ENCODE measurements at places on chromosomes 5 and 9.

GRCh38 chr5:38468978-38469706, 87.3 kb downstream of the LIFR start:
- no peak for DNase-seq

DNA sequence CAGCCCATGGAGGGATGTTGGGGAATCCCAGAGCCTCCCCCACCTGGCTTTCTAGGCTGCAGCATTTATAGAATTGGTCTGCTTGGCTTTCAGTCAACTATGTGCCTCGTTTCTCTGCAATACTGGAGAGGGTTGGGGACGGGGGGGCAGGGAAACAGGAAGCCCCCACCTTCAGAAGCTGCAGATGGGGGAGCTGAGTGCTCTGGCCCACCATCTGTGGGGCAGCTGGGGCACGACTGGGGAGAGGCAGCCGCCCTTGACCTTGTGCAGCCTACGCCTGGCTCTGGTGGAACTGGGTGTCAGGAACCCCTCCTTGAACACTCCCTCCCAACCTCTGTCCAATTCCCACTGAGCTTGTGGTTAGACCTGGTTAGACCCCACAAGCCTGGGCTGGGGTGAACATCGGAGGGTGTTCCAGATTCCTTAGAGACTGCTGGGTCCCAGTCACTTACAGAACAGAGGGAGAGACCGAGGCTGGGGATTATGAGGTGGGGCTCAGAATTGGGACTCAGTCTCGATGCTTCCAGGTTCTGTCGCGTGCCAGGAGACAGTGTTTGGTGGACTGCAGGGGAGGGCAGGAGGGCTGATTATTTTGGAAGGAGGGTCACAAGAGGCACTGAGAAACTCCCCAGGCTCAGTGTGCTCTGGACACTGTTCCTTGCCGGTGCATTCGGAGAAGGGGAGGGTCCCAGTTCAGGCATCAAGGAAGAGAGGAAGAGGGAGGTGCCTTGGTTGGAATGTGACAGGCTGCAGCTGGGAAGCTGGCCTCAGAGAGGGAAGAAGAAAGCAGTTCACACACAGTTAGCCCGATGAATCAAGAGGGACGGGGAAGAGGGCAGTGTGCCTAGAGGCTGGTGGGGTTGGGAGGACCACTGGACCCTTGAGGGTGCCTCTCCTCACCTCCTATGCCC, 25.6 kb downstream of the COL27A1 start:
- DNase-seq: no peak

GRCh38 chr9:20630241-20630943, 8.1 kb upstream of the MLLT3 start:
- no peak for DNase-seq

DNA sequence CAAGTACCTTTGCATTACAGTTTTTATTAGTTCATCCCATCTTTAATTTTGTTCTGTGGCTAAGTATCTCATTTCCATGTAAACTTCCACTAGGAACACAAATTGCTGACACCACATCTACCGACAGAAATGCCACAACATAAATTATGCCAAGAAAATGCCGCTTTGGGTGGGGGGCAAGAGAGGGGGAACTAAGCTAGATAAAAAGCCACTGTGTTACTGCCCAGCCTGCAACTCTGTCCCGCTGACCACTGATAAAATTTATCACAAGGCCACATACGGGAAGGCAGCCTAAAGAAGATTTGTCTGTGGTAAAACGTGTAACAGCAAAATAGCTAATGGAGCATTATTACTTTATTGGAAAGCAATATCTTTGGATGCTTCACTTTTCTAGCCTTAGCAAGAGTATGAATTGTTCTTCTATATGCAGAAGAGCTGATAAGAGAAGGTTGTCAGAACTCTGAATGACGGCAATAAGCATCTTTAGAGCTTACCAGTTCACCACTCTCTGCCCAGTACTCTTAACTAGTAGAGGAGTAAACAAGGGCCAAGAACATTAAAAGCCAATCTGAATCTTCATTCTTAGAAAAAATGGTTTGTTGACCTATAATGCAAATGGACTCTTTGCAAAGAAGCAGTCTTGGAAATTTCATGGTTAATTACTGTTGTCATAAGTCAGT, 172.2 kb upstream of the MEF2C start:
- DNase-seq: no peak

- no peak for DNase-seq
Measured at GRCh38 chr5:174553556-174553955, 170.8 kb upstream of the MSX2 start.

DNA sequence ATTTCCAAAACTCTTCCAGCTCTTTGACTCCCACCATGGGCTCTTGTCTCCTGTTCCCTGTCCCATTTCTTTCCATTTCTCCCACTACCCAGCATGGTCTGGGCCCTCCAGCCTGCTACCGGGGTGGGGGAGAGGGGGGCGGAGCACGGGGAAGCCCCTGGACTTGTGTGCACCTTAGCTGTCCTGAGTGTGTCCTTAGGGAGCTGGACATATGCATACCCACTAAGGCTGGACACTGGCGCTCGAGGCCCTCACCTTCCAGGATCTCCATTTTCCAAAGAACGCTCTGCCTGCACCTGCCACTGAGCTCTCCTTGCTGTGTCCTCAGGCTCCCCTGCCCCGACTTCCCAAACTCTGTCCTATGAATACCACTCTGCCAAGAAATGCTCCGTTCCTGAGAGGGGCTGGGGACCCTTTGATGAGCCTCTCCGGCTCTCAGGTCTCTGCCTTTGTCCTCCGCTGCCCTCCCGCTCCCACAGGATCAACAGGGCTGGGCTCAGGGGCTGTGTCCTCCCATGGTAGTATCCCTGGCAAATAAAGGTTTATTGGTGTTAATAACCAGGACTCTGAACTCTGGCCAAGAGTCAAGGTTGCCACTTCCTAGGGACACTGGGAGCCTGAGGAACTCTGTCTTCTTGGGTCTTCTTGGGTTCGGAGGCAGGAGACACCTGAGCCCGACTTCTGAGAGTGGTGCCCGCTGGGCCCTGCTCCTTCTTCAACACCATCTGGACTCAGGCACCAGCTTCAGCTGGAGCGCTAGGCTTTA, 831 bp upstream of the SHROOM1 start:
- DNase-seq: no peak

- DNase-seq: no peak
Measured at GRCh38 chr9:113906411-113907110, 30.5 kb downstream of the ZNF618 start.

DNA sequence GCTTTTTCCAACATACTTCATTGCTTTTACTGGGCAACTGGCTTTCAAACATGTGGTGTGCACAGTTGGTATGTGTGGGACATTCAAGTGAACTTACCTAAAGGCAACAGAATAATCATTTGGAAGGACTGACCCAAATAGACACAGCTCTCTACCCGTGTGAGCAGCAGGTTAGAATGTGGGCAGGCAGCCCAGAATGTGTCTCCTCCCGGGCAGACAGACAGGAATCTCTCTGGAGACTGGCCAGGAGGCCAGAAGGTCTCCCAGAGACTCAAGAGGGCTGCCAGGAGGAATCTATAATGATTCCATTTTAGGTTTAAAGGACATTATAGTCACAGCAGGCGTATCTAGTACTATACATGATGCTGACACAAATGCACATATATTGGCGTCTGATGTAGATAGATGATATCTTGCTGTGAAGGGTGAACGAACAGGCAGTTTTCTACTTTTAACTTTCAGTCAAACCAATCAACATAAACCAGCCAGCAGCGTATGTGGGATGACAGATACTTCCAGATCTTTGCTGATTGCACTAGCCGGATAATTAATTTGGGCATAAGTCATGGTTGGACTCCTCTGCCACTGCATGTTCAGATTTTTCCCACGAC, 297.4 kb upstream of the ZNF608 start:
- DNase-seq: peak; percentile 99

- DNase-seq: peak; percentile 29
Measured at GRCh38 chr5:57338068-57338867, 144.3 kb downstream of the ACTBL2 start.

- DNase-seq: no peak
Measured at GRCh38 chr5:16050414-16050813, 129.2 kb downstream of the MARCHF11 start.

- DNase-seq: no peak
Measured at GRCh38 chr9:36488389-36488756, 84.3 kb upstream of the MELK start.

DNA sequence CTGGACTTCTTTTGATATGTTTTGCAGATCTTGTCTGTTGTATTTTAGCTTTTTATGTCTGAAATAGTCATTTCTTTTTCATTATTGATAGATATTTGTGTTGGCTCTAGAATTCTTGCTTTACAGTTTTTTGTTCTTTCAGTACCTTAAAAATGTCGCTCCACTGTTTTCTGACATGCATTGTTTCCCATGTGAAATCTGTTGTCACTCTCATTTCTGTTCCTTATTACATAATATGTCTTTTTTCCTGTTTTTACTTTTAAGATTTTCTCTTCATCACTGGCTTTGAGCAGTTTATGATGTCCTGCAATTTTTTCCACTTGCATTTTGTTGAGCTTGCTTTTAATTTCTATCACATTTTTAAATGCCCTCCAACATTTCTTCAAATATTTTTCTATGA, 270.4 kb upstream of the TARS1 start:
- no peak for DNase-seq

DNA sequence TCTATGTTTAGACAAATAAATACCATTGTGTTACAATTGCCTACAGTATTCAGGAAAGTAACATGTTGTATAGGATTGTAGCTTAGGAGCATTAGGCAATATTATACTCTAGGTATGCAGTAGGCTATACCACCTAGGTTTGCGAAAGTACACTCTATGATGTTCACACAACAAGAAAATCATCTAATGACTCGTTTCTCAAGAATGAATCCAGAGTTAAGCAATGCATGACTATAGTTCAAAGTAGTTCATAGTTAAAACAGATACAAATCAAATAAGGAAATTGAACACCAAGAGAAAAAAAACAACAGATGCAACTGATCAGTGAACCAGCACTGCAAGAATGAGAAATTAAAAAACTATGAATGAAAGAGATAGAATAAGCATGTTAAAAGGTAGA, 27.6 kb upstream of the ABLIM3 start:
- no peak for DNase-seq

DNA sequence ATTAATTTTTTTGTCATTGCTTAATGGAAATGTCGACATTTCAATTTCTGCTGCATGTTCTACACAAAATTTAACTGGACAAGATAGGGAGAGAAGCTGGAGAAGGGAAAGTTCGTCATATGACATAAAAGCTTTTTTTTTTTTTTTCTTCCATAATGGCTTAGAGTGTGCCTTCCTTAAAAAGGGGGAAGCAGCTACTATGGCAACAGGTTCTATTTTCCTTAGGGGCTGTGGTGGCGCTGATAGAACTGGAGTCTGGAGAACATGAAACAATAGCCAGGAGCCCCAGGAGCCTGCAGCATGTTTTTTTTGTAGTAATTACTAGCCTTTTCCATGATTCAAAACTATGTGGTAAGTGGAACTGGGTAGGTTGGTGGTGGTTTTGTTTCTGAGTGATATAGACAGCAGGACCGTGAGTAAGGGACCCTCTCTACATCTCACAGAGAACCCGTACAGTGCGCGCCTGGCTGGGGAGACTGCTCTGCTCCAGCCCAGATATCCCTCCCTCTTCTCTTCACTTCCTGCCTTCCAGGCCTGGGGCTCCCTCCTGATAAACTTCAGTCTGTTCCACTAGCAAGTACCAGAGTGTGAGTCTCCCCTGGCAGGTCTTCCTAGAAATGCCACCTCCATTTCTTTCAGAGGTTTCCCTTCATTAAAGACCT, 301.6 kb downstream of the NR3C1 start:
- no peak for DNase-seq

- DNase-seq: no peak
Measured at GRCh38 chr9:84557751-84558150, 111.8 kb upstream of the NTRK2 start.

GRCh38 chr9:126934441-126934840, 19.9 kb downstream of the RALGPS1 start:
- no peak for DNase-seq

DNA sequence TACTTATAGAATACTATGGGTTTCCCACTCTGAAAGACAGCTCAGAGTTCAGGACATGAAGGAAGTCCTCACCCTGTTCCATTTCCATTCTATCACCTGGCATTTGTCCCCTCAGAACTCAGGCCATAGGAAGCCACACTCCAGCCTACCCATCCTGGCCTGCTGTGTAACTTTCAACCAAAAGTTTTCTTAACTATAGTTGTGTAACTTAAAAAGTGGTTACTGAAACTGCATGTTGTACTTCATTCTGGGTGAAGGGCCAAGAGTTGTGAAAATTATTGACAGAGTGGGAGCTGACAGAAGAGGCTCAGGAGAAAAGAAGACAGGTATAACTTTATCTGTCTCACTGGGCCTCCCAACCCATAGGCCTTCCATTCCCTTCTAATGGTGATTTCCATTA, 212.5 kb downstream of the RAB3C start:
- no peak for DNase-seq

DNA sequence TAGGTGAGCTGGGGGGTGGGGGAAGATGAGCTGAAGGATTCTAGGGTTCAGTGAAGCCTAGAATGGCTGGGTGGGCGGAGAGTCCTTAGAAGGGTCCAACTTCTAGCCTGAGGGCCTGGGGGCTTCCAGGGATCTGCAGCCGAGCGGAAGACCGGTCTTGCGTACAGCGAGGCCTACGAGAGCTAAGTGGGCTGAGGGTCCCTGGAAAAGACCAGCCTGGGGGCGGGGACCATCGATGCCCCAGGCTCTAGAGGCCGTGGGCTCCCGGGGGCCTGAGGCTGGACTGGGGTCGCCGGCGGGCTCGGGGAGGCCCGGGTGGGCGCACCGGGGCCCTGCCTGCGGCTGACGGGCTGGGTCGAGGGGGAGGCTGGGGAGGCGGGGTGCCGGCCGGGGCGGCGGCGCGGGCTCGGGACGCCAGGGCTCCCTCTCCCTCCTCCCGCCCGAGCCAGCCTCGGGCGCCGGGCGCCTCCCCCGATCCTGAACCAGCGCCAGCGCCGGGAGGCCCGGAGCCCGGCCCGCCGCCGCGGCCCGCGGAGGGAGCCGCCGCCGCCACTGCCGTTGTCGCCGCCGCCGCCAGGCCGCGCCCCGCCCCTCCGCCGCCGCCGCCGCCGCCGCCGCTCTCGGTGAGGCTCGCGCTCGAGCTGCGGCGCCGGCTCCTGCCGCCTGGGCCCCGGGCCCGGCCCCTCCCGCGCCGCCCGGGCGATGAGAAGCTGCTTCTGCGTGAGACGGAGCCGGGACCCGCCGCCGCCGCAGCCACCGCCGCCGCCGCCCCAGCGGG, at the start of gene MVB12B:
MVB12B (plus strand) TSS at position 602 of the 778 bp plus-strand sequence; CDS start at position 703, 101 bp downstream.
- DNase-seq: no peak

- no peak for DNase-seq
Measured at GRCh38 chr5:179963375-179963774, 55.7 kb upstream of the TBC1D9B start.

GRCh38 chr5:120297616-120298015, 166.5 kb upstream of the PRR16 start:
- DNase-seq: no peak
